ENCODE measurements at places on chromosomes 1 and 21. TPM values are rescaled to one million over a fixed set of nuclear protein-coding genes. Genes with fewer than 3 reads are reported as not detected.

DNA sequence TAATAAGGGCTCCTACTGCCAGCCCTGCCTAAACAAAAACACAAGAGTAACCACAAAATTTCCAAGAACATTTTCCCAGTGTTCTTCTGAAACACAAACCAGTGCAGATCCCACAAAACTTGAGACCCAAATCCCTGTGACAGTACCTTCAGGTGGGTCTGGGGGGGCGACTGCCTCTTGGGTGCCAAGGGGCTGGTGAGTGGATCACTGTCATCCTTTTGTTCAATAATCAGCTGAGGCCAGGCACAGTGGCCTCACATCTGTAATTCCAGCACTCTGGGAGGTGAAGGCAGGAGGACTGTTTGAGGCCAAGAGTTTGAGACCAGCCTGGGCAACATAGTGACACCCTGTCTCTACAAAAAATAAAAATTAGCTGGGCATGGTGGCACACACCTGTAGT, 87.6 kb downstream of the GLIS1 start:
- no peak overlapping the region for H3K27ac ChIP-seq
- H3K36me3 ChIP-seq, result no peaks in the 10 kb centered on the region
- DNase-seq, result no peak
- H3K27me3 ChIP-seq, result no peaks in the 10 kb centered on the region
- H3K4me3 ChIP-seq, result no peak overlapping the region

- no peaks in the 10 kb centered on the region for H3K4me1 ChIP-seq
- H3K36me3 ChIP-seq, result no peaks in the 10 kb centered on the region
- H3K4me3 ChIP-seq, result no peak overlapping the region
- no peak overlapping the region for H3K27ac ChIP-seq
- DNase-seq, result no peak
Observed at GRCh38 chr1:243763806-243764205, 86.2 kb downstream of the AKT3 start.

DNA sequence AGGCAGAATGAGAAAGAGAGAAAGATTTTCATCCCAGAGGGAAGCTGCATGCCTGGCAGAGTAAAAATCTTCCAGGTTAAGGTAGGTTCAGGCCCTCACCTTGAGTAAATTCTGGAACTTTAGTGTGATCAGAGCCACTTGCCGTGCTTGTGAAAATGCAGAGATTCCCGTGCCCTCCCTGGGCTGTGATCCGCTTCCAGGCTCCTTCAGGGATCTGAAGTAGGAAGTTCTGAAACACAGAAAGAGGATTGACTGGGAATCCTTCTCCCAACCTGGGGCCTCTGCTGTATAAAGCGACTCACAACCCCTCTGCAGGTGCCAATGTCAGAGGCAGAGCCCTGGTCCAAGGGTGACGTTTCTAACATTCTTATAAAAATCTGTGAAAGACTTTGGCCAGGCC, 26.6 kb downstream of the NUAK2 start:
- H3K36me3 ChIP-seq, result no peaks in the 10 kb centered on the region
- H3K4me1 ChIP-seq, result no peaks in the 10 kb centered on the region
- no peak overlapping the region for H3K27ac ChIP-seq
- DNase-seq, result no peak

- H3K27me3 ChIP-seq, result no peaks in the 10 kb centered on the region
- no peak for DNase-seq
- no peak overlapping the region for H3K4me3 ChIP-seq
Observed at GRCh38 chr1:160806109-160806665, 10.2 kb downstream of the LY9 start.

- no peaks in the 10 kb centered on the region for H3K36me3 ChIP-seq
- H3K27me3 ChIP-seq, result no peaks in the 10 kb centered on the region
- DNase-seq, result no peak
- H3K4me3 ChIP-seq, result no peak overlapping the region
- H3K27ac ChIP-seq, result no peak overlapping the region
Observed at GRCh38 chr1:203189951-203190352, 3.4 kb upstream of the CHI3L1 start.

- no peaks in the 10 kb centered on the region for H3K27me3 ChIP-seq
- H3K4me3 ChIP-seq, result no peak overlapping the region
- no peaks in the 10 kb centered on the region for H3K36me3 ChIP-seq
- H3K4me1 ChIP-seq, result no peaks in the 10 kb centered on the region
Observed at GRCh38 chr1:225662155-225662554, 9.2 kb upstream of the ENAH start.

PLXNA2 gene
- 8.9 TPM for total RNA-seq

- H3K27ac ChIP-seq, result no peak overlapping the region
- no peak overlapping the region for H3K4me3 ChIP-seq
- H3K4me1 ChIP-seq, result no peaks in the 10 kb centered on the region
- no peak for DNase-seq
- H3K27me3 ChIP-seq, result peaks cover 18% of the 10 kb centered on the region
Observed at GRCh38 chr1:2631136-2632050, 1.4 kb downstream of the MMEL1 start.

CHI3L1 gene
- total RNA-seq, result 12.6 TPM

CFHR2 gene
- not detected for total RNA-seq

- no peaks in the 10 kb centered on the region for H3K36me3 ChIP-seq
- H3K4me3 ChIP-seq, result peak overlapping the region; percentile 56
- no peaks in the 10 kb centered on the region for H3K4me1 ChIP-seq
- peak; percentile 21 for DNase-seq
Observed at GRCh38 chr1:24641646-24642151, 1.4 kb upstream of the SRRM1 start.

OR2G3 gene
- total RNA-seq, result not detected

Data from prostate gland (tissue), 2 donors.